Heart right ventricle (tissue), 16 donors: ENCODE measurements at places on chromosomes 2 and 18. TPM values are rescaled to one million over a fixed set of nuclear protein-coding genes. Genes with fewer than 3 reads are reported as not detected.
A peak's percentile ranks its signal among the peaks of the same experiment; 100 is the strongest.

GRCh38 chr2:10331027-10331701 is 28.5 kb downstream of the HPCAL1 start:
- peak; percentile 77 for DNase-seq

Gene NT5C1B
- total RNA-seq = not detected

Gene REEP1
- total RNA-seq = 26.0 TPM

GRCh38 chr2:152054593-152054992 is 44.3 kb downstream of the CACNB4 start:
- no peak for DNase-seq

Gene PAIP2B
- total RNA-seq = 74.9 TPM

Gene CAVIN2
- 106 TPM for total RNA-seq

DNA sequence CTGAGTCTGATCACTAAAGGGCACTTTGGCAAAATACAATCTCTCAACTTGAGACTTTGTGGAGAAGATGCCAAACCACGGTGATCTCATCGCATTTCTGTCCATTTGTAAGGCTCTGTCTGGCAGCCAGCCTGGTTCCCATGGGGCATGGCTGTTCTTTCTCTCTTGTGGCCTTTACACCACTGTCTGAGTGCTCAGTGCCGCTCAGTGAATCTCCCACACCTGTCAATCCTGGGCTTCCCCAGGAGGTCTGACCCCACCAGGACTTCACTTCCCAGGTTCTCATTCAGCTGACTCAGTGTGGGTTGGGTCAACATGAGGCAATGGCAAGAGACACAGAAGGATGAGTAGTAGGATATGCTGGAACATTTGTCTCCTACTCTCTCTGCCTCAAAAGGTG is 96.8 kb upstream of the TRIB2 start:
- peak; percentile 18 for DNase-seq

GRCh38 chr2:37552339-37552738 is 119.1 kb downstream of the CDC42EP3 start:
- no peak for DNase-seq

Gene CD28
- 1.4 TPM for total RNA-seq

DNA sequence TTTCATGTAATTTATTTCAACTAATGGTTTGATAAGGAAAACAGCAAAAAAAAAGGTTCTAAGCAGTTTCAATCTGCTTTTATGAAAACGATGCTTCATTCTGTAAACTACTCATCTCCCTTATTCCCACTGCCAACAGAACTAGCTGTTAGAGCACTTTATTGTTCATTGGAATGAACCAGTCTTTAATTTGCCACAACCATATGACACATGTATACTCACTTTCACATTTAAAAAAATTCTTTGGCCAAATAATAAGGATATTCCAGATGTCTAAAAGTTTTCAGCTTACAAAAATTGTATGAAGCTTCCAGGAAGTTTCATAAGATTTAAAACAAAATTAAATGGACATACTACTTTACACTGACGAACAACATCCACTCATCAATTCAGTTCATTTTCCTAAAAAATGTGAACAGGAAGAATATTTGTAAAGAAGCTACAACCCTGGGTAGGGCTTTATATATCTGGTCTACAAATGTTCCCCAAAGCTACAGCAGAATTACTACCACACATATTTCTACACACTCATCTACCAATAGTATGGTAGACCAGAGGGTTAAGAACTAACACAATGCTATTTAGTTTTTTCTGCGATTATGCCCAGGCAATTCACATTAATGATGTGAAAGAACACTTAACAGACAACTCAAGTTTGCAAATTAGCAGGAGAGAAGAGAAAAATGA is 37.7 kb downstream of the ZNF521 start:
- DNase-seq = no peak

Gene NTSR2
- not detected for total RNA-seq

GRCh38 chr2:62811086-62811485 is 105.6 kb downstream of the EHBP1 start:
- no peak for DNase-seq

DNA sequence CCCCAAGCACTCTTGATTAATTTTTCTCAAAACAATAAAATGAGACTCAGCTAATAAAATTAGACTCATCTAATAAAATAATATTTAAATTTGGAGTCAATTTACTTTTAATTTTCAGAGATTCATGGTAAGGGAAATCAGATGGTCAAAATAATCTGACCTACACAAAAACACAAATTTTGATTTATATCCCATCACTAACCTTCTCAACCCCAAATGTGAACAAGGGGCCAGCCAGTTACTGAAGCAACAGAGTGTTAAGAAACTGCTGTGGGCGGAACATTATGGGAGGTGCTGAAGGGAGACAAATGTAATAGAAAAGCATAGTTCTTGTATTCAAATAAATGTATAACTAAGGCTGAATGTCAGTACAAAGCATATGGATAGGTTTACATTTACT is 28.5 kb upstream of the PPP3R1 start:
- DNase-seq = no peak

Gene SERPINB3
- total RNA-seq = not detected

DNA sequence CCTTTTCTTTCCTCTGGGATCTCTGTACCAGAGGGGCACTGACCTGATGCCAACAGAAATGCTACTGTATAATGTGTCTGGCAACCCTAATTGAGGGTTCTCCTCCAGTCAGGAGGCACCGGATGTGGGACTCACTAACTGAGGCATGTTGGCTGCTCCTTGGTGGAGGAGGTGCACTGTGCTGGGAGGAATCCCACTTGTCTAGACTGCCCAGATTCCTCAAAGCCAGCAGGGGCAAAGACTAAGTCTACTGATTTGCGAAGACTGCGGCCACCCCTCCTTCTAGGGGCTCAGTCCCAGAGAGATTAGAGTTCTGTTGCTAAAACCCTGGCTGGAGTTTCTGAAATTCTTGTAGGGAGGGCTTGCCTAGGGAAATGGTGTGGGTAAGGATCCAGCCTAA is 1192.1 kb downstream of the DPP10 start:
- no peak for DNase-seq

DNA sequence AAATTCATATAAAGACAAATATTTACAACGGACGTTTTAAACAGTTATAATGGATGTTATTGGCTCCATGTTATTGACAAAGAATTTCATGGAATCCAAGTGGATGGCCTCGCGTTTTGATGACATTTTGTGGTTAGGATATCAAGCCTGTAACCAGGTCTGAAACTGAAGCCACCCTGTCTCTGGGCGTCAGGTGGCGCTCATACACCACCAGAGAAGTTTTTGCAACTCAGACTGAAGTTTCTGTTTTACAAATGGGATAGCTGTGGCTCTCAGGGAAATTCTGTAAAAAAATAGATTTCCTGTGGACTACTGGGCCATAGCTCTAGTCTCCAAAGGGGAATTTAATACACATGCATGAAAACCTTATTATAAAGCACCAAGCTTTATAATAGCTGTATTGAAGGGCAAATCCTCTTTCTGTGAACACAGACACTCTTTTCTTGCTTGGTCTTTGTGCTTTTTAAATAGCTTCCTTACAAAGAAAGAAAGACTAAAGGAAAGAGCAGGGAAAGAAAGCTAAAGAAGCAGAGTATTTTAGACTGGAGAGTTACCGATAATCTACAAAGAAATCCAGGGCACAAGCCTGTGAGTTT is 86.7 kb downstream of the C18orf54 start:
- peak; percentile 20 for DNase-seq

DNA sequence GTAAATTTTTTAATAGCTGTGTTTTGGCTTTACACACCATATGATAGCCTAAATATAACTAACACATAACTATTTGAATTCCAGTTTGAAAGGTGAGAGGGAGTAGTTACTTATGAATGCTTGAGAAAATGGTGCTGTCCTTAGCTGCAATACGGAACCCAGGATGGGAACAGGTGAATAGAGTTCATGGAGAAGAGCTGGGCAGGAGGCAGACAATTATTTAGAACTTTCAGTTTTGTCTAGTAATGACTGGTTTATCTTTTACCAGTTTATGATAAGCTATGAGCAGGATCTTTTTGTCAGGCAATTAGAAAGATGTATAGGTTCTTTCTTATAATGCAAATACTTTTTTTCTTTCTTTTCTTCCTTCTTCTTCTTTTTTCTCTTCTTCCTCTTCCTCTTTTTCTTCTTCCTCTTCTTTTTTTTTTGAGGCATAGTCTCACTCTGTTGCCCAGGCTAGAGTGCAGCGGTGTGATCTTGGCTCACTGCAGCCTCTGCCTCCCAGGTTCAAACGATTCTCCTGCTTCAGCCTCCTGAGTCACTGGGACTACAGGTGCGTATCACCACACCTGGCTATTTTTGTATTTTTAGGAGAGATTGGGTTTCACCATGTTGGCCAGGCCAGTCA is 25.9 kb downstream of the UBR3 start:
- no peak for DNase-seq

Gene NAT8
- total RNA-seq = not detected

Gene SLC4A3
- 671 TPM for total RNA-seq

DNA sequence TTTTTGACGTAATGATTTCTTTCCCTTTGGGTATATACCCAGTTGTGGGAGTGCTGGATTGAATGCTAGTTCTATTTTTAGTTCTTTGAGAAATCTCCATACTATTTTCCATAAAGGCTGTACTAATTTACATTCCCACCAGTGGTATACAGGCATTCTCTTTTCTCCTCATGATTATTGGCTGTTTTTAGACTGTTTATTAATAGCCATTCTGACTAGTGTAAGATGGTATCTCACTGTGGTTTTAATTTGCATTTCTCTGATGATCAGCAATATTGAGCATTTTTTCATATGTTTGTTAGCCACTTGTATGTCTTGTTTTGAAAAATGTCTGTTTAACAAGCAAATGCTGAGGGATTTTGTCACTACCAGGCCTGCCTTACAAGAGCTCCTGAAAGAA is 9.2 kb upstream of the CD28 start:
- no peak for DNase-seq

GRCh38 chr18:11850821-11851145 is 430 bp upstream of the CHMP1B start:
- no peak for DNase-seq

Gene DSC1
- 7.5 TPM for total RNA-seq

Gene REG3A
- total RNA-seq = not detected

DNA sequence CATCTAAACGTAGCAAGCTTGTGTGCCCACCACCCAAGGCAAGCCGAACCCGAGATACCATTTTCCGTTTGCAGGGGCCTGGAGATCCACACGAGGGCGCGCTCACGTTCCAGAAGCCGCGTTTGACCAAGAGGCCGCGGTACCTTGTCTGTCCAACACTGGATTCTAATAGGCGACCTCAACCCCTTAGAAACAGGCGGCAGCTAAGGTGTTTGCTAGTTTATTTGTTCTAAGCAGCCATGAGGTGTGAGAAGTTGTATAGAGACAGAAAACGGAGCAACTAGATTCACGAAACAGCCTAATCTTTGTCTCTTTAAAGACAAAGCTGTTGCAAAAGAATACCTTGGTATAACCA is 4.2 kb downstream of the HOXD11 start:
- DNase-seq = no peak

DNA sequence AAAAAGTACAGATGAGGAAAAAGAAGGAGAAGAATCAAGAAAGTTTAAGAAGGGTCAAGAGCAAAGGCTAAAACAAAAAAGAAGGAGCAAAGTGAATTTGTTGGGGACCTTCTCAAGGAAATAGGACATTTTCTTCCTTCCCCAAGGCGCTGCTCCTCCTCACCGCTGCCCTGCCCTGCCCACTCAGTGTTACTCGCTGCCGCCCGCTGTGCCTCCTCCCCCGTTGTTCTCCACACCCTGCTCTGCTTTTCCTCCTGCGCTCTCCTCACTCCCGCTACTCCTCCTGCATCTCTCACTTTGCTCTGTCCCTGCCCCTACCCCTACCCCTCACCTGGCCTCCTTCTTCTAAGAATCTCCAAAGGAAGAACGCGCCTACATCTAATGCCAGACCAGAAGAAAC is 50.7 kb downstream of the ID2 start:
- no peak for DNase-seq

DNA sequence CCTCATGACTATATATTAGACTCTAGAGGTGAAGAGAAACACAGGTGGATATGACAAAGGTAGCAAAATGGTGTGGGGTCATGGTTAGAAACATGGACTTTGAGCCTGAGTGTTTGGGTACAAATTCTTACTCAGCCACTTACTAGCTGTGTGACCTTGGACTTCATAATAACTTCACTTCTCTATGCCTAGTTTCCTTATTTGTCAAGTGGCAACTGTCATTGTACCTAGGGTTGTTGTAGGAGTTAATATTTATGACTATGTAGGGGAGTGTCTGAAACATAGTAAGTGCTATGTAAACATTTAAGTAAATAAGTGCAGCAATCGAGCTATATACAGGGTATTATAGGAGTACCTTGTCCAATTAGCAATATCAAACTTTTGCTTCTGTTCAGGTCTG is 49.7 kb upstream of the RAPH1 start:
- DNase-seq = no peak

GRCh38 chr2:170675701-170676100 is 39.4 kb upstream of the SP5 start:
- no peak for DNase-seq
